ENCODE measurements at places on chromosomes 1 and 21.

DNA sequence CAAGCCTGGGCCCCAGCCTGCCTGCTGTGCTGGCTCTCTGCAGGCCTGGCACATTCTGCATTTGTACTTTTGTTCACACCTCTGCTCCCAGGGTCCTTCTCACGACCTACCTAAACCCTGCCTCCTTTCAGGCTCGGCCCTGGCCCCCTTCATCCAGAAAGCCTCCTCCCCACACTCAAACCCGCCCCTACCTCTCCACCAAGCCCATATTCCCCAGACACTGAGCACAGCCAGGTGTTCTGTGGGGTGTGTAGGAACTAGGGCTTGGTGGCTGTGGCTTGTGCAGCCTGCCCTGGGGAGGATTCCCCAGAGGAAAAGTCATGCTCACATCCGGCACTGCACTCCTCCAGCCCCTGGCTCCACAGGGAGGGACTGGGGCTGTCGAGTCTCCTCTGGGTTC lies 8.2 kb upstream of the MIXL1 start:
- DNase-seq: no peak

GRCh38 chr1:52356818-52357355 lies 9.1 kb downstream of the CC2D1B start:
- DNase-seq: no peak

- no peak for DNase-seq
Observed at GRCh38 chr1:98306517-98307089, 354.9 kb upstream of the SNX7 start.

DNA sequence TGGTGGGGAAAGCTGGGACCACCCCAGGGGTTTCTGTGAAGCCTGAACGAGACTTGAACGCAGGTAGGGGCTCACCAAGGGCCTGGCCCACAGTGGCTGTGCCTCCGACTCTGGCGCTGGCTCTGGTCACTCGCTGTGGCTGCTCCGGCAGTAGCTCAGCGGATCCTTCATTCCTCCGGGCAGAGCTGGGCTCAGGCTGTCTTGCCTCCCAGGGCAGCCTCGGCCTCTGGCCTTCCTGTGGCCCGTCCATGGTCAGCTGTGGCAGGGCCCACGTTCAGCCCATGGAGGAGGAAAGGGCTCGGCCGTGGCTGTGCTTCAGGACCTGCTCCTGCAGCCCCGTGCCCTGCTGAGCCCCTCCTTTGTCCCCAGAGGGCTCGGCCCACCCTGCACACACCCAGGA lies 162.9 kb upstream of the C1orf174 start:
- no peak for DNase-seq

DNA sequence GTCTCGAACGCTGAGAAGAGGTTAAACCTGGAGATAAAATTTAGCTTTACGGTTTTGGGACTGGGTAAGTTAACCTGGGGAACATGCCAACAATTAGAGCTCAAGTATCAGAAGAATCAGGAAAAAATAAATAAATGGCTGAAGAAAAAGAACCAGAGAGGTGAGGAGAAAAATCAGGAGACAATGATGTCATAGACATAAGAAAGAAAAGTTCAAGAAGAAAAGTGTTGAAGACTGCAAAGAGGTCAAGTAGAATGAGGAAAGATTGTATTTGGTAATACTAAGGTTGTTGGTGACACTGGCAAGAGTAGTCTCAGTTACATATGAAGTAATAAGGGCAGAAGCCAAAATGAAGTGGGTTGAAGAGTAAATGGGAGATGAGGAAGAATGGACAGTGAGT lies 26.0 kb downstream of the CDKN2C start:
- no peak for DNase-seq

DNA sequence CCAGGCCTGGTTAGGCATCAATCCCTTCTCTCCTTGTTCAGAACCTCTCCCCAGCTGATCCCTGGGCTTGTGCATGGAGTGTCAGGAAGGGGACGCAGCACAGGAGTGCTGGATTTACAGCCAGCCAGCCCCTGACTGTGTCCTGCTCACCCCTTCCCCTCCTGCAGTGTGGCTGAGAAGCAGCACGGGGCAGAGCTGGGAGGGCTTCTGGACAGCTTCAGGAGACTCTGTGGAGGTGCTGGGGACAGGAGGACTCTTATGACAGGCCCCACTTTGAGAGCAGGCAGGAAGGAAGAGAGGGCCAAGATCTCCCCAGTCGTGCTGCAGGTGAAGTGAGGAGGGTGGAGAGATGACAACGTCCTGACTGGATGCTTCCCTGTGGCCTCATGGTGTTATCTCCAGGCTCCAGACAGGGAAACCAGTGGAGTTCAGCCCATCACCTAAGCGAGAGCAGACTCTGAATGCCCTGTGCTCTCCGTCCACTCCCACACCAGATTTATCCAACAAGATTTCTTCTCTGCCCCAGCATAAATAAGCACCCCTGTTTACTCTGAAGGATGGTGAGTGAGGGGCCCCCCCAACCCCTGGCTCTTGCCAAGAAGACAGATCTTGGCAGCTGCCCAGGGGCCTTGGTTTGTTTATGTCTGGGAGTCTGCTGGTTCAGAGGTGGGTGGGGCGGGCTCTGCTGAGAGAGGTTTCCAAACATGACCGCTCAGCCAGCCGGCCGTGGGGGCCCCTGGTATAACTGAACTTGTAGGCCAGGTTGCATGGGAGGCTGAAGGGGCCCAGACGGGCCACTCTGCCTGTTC lies 21.3 kb downstream of the TMCC2 start:
- no peak for DNase-seq

DNA sequence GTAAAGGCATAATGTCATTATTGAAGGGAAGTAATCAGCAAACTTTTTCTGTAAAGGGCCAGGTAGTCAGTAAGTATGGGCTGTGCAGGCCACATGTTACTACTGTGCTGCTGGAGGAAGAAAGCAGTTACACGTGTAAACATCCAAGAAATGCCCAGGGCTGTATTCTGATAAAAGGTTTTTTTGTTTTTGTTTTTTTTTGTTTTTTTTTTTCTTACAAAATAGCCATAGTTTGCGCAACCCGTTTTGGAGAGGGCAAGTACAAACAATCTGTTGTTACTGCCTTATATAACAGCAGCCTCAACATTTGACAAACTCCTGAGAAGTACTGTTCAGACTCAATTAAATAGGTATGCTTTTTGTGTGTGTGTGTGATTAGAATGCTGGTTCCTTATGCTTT lies 26.7 kb upstream of the MTMR11 start:
- DNase-seq: no peak

GRCh38 chr1:2429780-2430591 lies 17.6 kb upstream of the PEX10 start:
- no peak for DNase-seq

All from HFF-Myc (cell line).